ENCODE measurements at places on chromosomes 13 and 19.

GRCh38 chr13:87820241-87820640 is 149.1 kb downstream of the SLITRK5 start:
- no peak for DNase-seq

DNA sequence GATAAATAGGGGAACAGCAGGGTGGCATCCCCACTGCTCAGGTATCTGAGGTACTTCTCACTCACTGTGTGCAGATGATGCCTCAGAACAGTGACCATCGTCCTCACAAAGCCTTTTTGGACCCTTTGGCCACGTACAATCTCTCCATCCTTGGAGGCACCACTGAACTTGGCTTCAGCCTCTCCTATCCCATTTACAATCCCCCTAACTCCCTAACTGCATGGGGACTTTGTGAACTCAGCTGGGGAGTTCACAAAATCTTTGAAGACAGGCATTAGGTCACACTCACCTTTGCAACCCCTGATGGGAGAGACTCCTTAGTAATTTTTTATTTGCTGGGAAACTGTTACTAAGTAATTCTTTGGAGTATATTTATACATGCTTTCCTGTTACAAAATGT is 60.8 kb downstream of the TBC1D4 start:
- DNase-seq, result no peak

DNA sequence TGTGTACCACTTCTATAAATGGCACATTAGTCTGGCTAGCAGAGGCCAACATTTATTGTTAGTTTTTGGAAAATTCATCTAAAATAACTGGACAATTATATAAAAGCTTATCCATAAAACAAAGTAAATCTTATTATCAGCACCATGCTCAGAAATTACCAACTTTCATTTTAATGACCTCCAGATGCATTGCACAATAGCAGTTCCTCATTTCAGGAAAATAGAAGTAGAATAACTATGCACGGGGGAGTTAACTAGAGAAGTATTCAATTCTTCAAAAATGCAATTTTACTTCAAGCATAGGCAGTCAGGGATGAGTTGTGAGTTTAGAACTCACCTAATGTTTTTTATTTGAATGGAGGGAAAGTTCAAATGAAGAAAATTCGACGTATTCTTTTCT is 1023.5 kb downstream of the PCDH17 start:
- DNase-seq, result no peak

DNA sequence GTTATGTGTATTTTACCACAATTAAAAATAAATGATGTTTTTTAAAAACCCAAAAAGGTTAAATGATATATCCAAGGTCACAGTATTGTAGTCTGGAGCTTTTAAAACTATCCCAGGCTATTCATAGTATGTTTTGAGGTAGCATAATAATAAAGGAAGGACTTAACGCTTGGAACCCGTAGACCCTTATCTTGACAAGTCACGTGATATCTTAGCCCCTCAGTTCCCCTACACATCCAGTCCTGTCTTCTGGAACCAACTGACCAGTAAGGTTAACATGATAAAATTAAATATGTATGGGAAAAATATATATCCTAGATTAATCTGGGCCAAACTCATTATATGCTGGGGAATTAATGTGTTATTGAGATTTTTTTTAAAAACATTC is 142.2 kb downstream of the RXFP2 start:
- no peak for DNase-seq

DNA sequence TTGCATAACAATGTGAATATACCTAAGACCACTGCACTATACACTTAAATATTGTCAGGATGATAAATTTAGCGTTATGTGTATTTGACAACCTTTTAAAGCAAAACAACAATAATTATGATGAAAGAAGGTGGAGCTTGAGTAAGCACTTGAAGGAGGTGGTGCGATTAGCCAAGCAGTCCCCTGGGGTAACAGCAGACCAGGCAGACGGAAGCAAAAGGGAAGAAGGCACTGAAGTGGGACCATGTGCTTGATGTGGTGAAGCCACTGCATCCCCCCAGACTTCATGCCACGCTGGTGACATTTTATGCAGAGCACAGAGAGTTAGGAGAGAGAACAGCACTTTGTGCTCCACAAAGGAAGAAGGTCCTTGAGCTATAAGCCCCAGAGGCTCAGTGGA is 58.3 kb upstream of the ZNF507 start:
- no peak for DNase-seq

DNA sequence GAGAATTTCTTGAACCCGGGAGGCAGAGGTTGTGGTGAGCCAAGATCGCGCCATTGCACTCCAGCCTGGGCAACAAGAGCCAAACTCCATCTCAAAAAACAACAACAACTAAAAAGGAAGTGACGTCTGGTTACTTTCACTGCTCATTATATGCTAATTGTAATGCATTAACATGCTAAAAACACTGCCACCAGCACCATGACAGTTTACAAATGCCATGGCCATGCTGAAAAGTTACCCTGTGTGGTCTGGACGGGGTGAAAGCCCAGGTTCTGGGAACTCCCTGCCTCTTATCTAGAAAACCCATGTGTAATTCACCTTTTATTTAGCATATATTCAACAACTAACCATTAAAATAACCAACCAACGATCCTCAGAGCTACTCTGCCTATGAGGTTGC is 28.1 kb downstream of the CPT1C start:
- no peak for DNase-seq

- DNase-seq, result no peak
Observed at GRCh38 chr19:55489711-55490477, 1.7 kb downstream of the SSC5D start.

DNA sequence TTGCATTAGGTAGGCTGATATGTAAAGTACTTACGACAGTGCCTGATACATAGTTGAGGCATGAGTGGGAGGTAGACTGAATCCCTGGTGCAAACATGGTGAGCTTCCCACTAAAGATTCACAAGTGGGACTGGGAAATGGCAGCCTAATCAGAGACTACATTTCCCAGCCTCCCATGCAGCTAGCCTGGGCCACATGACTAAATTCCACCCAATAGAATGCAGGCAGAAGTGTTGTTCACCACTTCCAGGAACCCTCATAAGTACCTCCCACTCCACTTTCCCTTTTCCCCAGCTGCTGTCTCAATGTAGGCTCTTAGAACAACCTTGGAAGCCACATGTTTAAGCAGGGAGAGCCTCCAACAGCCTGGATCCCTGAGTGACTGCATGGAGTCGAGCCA is 104.9 kb downstream of the CACNA1A start:
- DNase-seq, result no peak

DNA sequence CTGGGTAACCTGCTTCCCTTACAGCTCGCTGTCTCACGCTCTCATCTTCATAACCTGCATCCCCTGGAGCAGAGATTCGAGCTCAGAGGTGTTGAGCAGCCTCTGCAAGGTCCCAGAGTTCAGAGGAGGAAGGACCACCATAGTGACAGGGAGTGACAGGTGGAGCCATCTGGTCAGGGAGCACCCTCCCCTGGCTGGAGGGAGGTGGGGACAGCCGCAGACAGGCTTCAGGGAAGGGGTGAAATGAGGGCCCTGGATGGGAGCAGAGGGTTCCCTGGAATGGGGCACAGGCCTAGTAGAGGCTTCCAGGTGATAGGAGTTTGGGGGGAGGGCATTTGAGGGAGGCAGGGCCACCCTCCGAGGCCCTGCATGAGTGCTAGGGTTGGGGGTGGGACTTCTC is 82.1 kb downstream of the ZNF429 start:
- DNase-seq, result no peak

DNA sequence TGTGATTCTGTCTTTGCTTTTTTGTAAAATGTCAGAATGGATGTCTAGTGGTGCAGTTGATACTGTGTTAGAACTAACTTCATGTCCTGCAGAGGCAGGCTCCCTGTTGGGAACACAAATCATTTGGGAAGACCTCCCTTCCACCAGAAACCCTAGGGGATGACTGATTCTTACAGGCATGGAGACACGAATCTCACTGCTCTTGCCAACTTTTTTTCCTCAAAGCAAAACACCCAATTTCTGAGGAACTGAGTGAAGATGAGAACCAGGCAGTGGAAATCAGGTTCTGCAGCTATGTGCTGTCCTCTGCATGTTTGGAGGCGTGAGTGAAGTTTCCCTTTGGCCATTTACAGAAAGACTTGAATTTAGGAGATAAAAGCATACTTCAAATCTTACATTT is 87.5 kb upstream of the CSNK1A1L start:
- DNase-seq, result no peak

GRCh38 chr13:110231348-110232047 is 75.5 kb downstream of the COL4A1 start:
- no peak for DNase-seq

All from NCI-H146 (cell line).